ENCODE measurements at places on chromosomes 5 and 9.
A peak's percentile ranks its signal among the peaks of the same experiment; 100 is the strongest.

DNA sequence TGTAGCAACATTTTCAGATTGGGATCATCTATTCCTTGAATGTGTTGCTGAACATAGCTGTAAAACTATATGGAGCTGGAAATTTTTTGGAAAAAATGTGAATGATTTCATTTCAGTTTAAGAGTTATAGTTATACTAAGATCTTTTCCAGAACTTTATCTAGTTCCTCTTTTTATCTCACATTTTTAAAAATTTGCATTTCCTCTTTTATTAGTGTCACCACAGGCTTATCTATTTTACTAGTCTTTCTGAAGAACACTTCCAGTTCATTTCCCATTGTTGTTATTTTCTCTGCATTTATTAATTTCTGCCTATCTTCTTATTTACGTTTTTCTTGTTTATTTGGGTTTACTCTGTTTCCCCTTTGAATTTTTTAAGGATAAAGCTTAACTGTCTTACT, 46.0 kb upstream of the FSTL4 start:
- DNase-seq, result no peak

DNA sequence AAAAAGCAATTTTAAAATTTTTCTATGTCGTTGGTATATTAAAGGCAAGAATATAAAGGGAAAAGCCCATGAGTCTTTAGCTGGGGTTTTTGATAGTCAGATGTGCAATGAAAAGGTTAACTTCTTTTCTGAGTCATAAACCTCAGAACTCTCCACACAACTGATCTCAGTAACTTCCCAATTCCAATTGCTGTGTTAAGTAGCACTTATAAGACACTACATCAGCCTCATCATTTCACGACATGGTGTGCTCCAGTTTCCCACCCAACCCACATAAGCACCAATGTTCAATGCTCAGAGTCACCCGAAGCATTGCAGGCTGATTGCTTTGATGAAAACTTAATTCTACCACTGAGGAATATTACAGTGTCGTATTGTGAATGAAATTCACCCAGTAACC, 155.8 kb downstream of the TSSK1B start:
- no peak for DNase-seq

DNA sequence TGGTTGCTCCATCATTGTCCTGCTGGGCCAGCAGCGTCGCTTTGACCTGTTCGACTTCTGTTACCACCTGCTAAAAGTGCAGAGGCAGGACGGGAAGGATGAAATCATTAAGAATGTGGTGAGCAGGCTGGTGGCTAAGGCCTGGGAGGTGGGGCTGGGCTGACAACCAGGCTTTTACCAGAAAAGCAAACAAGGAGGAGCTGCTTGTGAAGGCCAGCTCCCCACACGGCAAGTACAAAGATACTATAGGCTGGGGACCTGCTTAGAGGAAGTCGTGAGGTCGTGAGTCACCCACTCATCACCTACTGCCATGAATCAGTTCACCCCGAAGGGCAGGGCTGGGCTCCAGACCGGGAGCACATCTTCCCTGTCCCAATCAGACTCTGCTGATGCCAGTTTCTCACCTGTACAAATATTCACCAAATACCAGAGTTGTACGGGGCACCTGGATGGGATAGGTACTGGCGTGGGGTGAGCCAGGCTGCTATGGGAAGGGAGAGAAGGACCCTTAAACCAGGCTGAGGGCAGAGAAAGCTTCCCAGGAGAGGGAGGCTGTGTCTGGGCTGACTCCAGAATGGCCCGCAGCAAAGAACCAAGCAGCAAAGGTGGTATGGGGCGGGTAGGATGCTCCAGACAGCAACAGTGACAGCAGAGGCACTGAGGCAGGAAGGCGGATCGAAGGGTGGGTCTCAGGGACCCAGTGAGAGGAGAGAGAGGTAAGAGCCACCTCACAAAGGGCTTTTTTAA, 69.3 kb upstream of the NIPAL4 start:
- no peak for DNase-seq

DNA sequence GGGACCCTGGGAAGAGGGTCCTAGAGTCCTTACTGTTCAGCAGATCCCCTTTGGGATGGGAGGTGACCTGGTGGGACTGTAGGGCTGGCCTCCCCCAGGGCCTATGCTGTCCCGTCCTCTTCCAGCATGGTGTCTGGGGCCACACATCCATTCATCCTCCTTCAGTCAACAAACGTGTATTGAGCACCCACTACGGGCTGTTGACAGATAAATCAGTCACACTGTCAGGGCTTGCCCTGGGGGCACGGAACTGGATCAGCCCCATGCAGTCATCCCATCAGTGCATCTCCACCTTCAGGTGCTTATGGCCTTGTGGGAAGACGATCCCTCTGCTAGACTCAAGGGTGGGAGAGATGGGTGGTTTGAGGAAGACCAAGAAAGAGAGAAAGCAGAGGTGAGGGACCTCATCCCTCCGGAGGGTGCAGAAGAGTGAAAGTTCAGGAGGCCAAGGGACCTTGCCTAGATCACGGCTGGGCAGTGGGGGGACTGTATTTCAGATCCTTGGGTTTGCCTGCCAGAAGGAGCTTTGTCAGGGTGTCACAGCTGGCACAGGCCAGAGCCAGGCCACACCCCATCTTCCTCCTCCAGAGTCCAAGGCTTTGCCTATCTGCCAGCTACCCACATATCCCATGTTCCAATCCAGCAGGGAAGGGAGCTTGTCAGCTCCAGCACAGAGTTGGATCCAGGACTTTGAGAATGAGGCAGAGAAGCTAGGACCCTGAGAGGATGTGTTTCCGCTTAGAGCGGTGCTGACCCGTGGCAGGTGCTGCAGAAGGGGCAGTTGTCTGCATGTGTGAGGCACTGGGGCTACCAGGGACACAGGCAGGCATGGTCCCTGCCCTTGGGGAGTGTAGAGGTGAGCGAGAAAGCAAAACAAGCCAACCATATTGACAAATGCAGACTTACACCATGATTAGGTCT, 30.5 kb downstream of the COL27A1 start:
- peak; percentile 67 for DNase-seq

DNA sequence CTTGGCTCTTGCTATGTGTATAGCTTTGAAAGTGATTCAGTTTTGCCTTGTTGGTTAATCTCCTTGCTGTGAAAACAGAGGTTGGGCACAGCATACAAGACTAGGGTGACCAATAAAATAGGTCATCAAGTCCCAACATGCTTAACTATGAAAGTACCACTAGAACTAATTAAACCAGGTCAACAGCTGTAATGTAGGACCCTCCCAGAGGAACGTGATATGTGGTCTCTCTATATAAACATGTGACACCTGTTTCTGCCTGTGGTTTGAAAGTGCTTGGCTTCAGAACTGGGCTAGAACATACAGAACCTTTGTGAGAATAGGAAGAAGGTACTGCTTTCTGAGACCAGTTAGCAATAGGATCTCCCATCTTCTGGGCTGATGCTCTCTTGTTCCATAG, 297.1 kb downstream of the FBXL7 start:
- DNase-seq, result no peak

DNA sequence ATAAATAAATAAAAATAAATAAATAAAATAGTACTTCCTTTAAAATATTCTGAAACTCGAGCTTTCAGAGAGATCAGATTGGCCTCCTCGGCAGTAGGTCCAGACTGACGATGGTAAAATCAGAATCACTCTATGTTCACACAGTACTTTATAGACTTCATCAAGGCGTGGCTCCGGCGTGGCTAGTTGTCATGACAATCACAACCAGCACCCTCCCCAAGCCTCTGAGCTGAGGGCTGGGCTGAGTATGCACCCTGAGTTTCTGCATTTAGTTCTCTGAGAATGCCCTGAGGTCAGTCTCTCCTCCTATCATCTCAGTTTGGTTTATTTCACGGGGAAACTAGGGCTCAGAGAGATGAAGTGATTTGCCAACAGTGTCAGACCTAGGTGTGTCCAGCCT, 43.3 kb upstream of the BARHL1 start:
- no peak for DNase-seq

DNA sequence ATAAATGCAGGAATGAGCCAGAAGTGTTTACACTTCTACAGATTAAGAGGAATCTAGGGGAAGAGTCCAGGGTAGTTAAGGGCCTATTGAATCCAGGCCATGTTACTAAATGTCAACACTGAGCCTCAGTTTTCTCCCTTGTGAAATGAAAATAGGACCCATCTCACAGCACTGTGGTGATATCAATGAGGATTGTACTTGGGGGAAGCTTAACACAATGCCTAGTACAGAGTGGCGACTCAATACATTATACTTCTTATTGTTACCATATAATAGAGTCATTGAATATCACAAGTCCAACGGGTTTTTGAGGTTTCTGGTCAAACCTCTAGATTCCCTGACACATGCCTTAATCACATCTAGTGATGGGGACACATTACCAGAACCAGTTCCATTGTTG, 4.6 kb downstream of the TRUB2 start:
- DNase-seq, result no peak

- DNase-seq, result no peak
Observed at GRCh38 chr5:9350301-9350797, 195.5 kb downstream of the SEMA5A start.
